ENCODE measurements at places on chromosomes 6 and 20.
A peak's percentile ranks its signal among the peaks of the same experiment; 100 is the strongest.

DNA sequence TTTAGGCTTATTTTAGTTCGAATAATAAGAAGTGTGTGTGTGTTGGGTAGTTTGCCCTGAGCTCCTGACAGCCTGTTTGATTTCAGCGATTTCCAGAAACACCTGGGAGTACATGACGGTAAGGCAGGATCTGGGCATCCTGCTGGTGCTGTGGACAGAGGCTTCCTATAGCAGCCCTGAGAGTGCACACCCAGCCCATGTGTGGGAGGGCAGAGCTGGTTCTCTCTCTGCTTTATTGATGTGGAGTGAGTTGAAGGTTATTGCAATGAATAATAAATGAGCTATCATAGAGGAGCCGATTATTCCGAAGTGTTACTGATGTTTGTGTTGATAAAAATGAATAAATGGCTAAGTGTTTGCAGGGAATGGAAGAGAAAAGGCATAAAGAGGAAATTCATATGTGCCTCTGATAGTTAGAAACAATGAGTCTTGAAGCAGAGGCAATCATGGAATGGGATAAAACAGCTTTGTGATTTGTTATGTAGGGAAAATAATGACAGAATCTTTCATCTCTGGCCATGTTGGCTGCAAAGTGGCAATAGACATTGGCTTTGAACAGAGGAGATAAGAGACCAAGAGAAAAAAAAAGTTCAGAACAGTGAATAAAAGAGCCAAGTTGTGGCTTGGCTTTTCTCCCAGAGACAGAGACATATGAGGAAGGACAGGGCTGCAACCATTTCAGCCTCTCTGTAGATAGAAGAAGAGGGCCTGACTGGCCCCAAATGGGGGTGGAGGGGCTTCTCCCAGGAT lies 166.2 kb upstream of the CHD6 start:
- no peak for DNase-seq

DNA sequence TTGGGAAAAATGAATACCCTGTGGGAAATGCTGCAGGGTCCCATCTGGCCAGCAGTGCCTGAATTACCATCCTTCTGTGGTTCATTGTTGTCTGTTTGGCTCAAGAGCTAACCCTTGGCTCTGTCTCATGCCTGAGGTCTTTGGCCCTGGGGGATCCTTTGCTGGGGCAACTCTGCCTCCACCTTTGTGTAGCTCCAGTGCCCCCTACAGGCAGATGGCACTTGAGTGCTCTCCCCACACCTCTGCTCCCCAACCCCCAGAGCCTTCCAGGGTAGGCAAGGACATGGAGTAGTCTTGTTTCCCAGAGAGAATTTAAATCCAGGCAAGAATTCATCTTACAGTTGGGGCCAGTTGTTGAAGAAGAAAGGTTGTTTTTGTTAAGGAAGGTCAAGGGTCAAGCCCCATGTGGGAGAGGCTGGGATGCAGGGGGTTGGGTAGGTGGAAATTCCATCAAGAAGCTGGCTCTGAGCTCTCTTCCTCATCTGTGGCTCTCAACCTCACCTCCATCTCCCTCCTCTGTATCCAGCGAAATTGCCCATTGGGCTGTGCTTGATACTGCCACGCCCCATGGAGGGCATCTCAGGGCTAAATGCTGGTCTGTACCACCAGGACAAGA lies 44.2 kb downstream of the ZNF831 start:
- no peak for DNase-seq

DNA sequence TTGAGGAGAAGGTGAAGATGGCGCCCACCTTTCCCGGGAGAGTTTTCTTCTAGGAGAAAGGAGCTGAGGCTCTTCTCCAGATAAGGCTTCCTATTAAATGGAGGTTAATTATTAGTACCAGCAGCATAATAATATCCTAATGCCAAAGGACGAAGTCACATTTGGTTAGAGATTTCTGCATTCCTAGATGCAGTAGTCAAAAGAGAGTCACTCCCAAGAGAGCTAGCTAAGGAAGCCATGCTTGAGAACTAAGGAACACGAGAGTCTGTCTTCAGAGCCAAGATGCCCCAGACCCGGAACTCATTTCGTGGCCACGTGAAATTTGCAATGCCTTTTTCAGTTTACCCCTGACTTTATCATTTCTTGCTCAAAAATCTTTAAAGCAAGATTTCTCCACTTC lies 132.7 kb downstream of the TSHZ2 start:
- DNase-seq = peak; percentile 69

DNA sequence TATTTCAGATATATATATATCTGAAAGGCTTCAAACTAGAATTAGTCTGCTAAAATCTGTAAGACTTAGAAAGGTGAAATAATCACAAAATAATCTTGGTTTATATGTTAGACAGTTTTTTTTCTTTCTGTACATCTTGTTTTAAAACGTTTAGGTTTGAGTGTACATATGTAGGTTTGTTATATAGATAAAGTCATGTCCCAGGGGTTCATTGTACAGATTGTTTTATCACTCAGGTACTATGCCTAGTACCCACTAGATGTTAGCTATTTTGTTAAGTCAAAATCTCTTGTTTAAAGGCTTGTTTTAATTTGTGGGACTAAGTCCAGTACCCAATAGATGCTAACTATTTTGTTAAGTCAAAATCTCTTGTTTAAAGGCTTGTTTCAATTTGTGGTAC lies 1339.0 kb upstream of the CITED2 start:
- DNase-seq = no peak

GRCh38 chr20:36097337-36098151 lies 57.0 kb upstream of the EPB41L1 start:
- peak; percentile 89 for DNase-seq

DNA sequence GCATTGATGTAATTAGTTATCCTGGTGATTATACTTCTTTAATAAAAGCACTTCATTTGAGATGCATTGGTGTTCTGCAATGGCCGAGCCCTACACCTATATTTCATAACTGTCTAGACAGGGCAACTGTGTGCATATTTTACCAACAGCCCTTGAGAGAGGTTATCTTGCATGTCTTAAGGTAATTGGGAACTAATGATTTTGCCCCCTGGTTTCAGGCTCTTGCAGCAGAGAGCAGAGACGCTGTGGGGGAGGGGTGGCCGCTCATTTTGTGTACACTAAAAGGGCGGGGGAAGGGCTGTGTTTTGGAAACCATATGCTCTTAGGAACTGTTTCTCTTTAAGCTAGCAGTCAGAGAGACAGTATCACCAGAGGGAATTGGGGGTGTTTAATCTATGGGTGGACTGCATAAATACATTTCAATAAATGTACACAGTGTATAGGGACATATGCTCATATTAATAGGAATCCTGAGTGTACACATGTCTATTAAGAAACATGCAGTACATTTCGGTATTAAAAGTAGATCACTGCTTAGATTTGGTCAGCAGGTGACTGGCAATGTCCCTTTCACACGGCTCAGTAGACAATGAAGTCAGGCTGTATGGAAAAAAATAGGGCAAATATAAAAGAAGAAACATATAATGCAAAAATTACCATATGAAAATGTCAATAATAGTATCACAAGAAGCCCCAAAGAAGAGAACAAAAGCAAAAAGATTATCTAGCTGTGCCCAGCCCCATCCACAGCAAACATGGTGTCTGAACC lies 402.9 kb upstream of the CITED2 start:
- DNase-seq = no peak

DNA sequence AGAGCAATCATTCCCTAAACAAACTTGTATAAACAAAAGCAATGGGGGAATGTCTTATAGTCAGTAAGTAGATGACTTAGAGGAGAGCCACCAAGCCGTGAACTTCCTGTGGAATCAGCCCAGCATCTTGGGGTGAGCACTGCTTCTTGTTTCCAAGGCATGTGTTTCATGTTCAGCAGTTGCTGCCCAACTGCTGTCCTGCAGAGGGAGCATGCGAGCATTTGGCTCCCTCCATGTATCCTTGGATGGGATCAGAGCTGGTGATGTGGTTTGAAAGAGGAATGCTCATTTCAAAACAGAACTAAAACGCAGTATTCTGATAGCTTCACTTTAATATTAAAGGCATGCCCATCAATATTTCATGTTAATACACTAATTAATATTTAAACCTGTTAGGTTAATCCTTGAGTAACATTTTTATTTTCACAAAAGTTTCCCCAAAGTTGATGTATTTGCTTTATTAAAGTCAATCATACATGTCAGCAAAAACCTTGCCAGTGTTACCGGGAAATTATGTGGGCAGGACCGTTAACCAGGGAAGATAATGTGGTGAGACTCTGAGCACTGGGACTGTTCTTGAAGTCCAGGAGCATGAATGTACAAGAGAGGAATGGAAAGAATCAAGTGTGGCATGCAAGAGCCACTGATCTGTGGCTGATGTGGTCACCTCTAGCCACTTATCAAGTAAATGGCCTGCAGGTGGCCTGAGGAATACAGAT lies 172.1 kb upstream of the GGTLC1 start:
- peak; percentile 76 for DNase-seq

DNA sequence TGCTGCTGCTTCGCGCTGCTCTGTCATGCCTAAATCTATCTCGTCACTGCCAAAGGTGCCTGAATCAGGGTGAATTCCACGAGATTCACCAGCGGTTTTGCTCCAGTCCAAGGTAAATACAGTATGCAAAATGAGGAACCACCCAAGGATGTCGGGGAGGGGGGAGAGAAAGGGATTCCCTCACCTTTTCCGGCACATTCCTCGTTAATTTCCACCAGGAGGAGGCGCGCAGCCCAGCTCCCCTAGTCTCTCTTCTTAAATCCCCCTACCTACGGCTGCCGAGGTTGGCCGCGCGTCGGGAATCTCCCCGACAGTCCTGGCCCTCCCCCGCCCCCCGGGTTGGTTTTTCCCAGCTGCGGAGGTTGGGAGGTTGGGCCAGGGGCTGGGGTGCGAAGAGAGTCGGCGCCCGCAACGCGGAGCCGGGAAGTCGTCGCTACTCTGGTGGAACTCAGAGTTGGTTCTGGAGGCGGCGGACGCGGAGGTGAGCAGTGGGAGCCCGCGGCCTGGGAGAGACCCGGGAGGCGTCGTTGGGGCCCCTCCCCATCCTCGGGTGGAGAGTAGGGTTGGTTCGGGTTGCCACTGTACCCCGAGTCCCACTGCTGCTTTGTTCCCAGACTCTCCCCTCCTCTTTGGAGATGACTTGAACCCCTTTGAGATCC lies at the start of gene TPBG:
Gene TPBG, plus strand, starts transcription at position 390 of the 659 bp plus-strand sequence. CDS start 1,145 bp downstream, outside the sequence.
- peak; percentile 78 for DNase-seq

- no peak for DNase-seq
Measured at GRCh38 chr6:144214029-144214428, 63.7 kb downstream of the STX11 start.

- DNase-seq = peak; percentile 91
Measured at GRCh38 chr6:30877419-30878262, 6.7 kb upstream of the DDR1 start.

DNA sequence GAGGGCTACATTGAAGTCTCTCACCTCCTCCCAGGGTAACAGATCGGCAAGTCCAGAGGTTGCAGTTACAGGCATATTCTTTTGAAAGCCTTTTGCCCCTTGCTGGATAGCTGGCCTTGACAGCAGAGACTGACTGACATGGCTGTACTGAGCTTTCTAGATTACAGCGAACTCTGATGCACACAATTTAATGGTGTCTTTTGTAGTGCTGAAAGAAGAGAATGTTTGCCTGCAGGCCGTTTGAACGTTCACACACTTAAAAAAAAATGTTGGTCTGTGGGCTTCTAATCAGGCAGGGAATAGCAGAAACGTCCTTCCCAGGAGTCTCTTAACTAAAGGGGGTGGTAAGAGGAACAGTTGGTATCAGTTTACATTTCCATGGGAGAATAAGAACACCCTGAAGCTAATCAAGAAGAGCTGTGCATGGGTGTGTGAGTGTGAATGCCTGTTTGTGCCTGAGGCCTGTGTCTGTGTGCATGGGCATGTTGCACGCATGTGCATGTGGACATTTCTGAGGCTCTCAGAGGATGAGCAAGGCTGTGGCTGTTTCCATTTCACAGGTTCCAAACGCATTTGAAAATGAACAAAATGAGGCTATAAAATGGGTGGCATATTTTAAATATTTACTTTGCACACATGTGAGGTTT lies 213.9 kb upstream of the SSTR4 start:
- no peak for DNase-seq

Data from fibroblast of skin of scalp (primary cell).